Cerebellum (tissue), 4 donors: ENCODE measurements at places on chromosomes 1 and 21.

DNA sequence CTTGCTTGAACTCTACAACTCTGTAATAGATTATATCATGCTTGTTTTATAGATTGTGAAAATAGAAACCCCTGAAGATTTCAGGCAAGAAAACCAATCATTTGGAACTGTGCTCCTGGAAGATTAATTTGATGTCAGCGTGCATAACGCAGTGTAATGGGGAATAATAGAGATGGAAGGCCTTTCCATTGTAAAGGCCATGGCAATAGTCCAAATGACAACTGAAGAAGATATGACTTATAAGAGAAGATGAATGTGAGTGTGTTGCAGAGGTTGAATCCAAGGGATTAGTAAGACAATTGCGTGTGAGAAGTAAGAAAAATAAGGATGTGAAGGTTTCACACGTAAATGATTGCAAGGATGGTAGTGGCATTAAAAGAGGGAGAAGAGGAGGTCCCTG, 285.0 kb downstream of the DUSP10 start:
- no peak for DNase-seq

DNA sequence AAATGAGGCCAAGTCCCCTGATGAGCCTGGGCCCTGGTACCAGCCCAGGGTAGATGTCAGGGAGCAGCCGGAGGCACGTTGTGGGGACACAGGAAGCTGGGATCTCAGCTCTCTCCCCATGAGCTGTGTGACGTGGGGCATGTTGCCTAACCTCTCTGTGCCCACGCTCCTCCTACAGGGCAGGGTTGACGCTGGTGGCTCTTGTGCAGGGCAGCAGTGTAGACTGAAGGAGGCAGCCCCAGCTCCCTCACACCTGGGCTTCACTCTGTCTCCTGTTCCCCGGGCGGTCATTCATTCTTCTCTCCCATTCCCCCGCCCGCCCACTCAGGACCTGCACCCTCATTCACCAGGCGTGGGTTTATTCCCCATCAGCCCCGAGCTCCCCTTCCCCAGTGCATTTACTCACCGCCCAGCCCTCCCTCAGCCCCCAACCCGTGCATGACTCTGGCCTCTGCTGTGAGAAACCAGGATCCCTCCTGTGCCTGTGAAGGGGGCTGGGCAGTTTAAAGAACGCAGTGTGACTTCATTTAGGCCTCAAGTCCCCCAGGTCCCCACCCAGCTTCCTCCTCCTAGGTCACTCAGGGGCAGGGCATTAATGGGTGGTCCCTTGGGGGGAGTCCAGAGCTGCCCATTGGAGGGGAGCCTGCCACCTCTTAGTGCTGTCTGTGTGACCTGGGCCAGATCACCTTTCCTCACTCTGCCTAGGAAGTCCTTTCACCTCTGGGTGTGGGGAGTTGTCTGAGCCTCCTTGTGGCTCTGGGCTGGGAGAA, 285.7 kb downstream of the PTPRU start:
- DNase-seq: no peak

GRCh38 chr1:243364330-243364729, 108.5 kb downstream of the SDCCAG8 start:
- no peak for DNase-seq

DNA sequence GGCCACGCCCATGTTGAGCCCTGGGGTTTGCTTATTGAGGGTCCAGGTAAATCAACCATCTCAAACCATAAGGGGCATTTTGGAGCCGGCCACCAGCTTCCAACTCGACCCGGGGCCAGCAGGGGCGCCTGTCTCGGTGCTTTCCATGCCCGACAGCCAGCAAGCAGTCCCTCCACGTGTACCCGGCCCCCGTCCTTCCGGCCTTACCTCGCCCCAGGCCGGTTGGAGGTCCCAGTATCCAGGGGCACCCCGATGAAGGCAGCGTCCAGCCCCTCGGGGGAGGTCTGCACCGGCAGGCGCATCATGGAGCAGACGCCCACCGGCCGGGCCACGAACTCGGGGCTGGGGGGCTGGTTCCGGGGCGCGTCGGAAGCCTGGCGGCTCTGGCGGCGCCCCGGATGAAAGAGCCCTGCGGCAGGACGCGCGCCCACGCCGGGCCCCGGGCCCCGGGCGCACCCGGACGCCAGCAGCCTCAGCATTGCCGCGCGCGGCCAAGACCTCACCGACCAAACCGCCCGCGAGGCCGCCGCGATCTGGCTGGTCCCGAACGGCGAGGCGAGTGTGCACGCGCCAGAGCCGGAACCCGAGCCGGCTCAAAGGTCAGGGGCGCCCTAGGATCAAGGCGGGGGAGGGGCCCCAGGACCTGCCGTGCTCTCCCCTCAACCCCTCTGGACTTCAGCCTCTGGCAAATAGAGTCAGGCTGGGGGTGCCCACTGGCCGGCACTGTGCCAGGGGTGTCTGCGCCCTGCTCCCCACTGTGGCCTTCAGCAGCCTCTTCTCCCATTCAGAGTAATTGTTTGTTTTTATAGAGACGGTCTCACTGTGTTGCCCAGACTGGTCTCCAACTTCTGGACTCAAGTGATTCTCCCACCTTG, at the start of gene AGMAT:
Gene AGMAT (minus strand): TSS at position 563 of the 875 bp plus-strand sequence. CDS start 84 bp downstream, at position 479.
- DNase-seq: peak; percentile 31

- no peak for DNase-seq
Observed at GRCh38 chr1:2372551-2373490, 18.5 kb downstream of the MORN1 start.
